Spinal cord (tissue), 10 donors: ENCODE measurements at places on chromosomes 13 and 19. TPM values are rescaled to one million over a fixed set of nuclear protein-coding genes. Genes with fewer than 3 reads are reported as not detected.

The LHB gene
- not detected for polyA plus RNA-seq

The EPSTI1 gene
- 3.8 TPM for polyA plus RNA-seq

DNA sequence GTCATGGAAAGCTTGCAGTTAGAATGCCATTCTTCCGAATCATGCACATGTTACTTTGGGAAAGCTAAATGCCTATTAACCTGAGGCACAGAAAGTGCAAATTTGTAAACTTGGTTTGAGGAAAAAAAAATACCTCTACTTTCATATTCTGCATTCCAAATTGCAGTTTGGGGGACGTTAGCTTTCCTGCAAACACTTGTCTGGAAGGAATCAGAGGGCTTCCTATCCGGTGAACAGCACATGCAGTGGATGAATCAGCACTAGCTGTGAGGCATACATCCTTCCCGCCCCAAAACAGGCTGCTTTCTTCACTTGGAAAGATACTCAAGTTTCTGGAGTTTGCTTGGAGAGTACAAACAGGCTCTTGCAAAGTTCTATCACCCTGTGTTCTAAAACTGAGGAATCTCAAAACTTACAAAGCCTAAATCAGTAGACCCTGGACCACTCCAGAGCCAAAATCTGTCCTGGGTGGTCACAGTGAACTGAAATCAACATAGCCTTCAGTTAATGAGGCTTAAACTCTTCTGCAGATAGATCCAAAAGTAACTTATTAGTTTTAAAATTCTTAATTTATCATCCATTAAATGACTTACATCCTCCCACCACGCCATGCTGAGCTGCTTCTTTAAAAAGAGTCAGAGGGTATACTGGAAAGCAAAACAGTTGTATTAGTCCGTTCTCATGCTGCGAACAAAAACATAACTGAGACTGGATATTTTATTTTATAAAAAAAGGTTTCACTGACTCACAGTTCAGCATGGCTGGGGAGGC lies 802.3 kb upstream of the ARGLU1 start:
- no peak for DNase-seq

The KCTD4 gene
- 5.4 TPM for polyA plus RNA-seq

DNA sequence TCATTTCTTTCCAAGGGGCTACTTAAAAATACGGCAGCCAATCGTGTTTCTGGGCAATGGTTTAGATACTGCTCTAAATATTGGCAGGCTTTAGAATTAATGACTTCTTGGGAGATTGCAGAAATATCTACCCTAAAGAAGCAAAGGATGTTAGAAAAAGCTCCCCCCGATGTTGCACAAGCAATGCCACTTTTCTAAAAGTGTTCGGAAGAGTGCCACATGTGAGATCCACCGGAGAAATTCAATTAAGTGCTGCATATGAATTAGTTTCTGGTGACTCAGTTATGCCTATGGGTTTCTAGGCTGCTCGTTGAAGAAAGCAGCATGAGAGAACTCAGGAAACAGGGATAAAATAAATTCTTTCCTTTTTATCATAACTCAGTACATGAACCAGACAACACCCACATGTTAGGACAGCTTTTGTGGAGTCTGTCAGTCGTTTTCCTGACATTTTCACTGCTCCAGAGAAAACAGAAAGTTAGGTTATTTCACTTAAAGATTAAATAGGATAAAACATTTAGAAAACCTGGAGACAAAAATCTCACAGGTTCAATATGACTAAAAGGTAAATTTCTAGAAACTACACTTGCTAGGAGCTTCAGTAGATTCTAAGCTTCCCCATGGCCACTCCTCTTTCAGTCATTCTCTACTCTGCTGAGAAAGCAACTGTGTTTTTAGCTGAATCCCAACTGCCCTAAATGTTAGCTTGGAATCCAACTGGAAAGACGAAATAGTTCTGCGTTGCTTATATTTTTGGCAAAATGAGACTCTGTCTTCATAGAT lies 244.7 kb downstream of the DCLK1 start:
- no peak for DNase-seq

GRCh38 chr13:87128036-87128435 lies 543.1 kb upstream of the SLITRK5 start:
- peak; percentile 91 for DNase-seq

GRCh38 chr13:19984430-19985218 lies 26.1 kb downstream of the ZMYM2 start:
- no peak for DNase-seq

The SUGT1 gene
- 50.1 TPM for polyA plus RNA-seq

The GPR4 gene
- polyA plus RNA-seq = 1.7 TPM
